ENCODE measurements at places on chromosomes 2 and 18.

DNA sequence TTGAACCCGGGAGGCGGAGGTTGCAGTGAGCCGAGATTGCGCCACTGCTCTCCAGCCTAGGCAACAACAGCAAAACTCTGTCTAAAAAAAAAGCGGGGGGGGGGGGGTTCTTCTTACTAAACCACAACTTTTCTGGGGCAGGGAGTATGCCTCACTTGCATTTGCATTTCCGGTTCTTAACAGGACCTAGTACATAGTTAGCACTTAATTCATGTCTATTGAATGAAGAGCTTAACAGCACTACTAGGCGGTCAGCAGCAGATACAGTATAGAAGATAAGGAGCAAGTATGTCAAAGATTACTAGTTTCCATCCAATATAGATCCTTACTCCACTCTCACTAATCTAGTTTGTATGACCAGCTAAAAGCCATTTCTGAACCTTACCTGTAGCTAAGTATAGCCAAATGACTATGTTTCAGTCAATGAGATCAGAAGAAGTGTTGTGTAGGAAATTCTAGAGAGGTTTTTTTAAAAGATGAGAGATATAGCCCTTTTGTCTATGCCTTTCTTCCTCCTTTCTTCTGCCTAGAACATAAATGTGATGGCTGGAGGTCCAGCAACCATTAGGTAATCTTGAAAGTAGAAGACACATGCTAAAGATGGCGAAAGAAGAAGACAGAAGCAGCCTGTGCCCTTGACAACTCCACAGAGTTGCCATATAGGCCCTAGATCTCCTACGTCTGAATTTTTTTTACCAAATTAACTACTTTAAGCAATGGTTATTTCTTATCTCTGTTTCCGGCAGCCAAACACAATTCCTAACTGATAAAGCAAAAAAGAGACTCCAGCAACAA, 11.3 kb downstream of the HYCC2 start:
- no peak for DNase-seq

GRCh38 chr2:156333951-156334495, 1.5 kb upstream of the NR4A2 start:
- peak; percentile 58 for DNase-seq

DNA sequence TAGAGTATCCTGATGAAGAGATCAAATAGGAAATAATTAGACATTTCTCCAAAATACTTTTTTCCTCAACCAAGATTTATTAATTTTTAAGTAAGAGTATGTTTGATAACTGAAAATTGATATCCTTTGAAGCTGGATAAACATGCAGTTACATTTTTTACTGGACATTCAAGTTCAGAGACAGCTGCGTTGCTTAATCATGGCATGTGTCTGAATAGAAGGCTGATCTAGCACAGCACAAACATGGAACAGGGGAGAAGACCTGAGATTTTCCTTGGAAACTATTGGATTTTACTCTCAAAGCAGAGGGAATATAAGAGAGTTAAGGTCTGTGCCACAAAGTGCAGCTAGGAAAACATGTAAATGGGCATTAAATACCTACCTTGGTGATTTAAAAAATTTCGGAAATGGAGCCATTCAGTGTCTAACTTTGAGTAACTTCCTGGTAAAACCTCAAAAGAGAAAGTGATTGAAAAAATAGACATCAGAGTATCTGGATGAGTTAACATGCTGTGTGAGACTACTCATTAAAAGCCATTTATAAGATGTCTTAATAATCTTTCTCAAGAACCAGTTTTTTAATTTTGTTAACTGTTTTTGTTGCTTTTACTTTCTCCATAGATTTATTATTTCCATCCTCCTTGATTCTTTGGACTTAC, 31.8 kb downstream of the CRIM1 start:
- no peak for DNase-seq

DNA sequence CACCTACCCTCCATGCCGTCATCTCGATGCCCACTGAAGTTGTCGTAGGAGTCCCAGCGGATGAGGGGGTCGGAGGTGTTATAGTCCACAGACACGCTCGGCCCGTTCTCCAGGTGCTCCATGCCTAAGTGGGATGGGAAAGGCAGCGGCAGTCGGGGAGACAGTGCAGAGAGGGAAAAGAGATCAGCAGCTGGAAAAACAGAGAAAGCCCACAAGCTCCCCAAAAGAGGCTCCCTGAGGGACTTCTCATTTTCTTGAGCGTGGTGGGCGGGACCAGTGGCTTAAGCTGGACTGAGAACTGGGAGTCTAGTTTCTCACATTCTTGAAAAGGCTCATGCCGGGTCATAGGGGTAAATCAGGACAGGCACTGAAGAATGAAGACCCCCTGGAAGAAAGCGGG, 121.9 kb downstream of the TNS1 start:
- no peak for DNase-seq

DNA sequence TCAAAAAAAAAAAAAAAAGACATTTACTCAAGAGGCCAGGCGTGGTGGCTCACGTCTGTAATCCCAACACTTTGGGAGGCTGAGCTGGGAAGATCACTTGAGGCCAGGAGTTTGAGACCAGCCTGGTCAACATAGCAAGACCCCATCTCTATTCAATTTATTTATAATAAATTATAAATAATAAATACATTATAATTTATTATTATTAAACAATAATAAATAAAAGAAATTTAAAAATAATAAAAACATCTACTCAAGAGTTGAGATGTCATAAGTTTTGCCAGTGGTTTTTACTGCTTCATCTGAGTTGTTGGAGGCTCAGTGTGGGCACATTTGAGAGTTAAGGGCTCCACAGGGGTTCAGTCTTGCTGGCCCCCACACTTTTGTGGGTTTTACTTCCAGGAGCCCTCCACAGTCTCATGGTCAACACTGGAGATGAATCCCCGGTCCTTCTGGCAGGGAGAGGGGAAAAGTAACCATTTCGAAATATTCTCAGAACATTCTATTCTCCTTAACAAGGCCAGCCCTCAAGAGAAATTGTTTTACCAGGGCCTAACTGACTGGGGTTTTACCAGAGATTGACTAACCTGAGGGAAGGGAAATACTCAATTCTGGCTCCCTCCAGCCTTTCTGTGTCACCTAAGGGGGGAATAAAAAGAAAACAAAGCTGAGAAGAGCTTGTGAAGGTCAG, 51.6 kb upstream of the NCOA1 start:
- no peak for DNase-seq

- no peak for DNase-seq
Observed at GRCh38 chr2:176997074-176997791, 215.4 kb upstream of the HNRNPA3 start.

GRCh38 chr2:201715459-201715858, 17.0 kb upstream of the MPP4 start:
- no peak for DNase-seq

All from activated CD8-positive, alpha-beta memory T cell treated with anti-CD3 and anti-CD28 coated beads for 1 hour (primary cell).